ENCODE measurements at places on chromosomes 11 and 22. TPM values are rescaled to one million over a fixed set of nuclear protein-coding genes. Genes with fewer than 3 reads are reported as not detected.

The LDLRAD3 gene
- total RNA-seq, result 9.4 TPM

The PAX6 gene
- total RNA-seq, result 0.10 TPM

The TRIM29 gene
- 206 TPM for total RNA-seq

DNA sequence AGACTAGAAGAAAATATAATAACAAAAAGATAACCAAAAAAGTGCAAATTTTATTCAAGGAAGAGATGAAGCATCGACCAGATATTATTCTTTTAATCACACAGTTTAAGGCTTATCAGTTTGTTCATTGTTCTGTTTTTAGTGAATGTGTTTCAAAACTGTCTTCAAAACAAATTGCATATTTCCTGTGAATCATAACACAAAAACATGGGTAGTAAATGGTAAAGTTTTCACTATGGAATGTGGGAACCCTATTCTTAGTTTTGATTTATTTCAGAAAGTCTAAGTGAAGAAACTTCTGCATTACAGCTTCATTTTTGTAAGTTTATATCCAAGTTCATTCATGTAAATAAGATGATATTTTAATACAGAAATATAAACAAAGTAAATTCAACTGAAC, 207.6 kb upstream of the LUZP2 start:
- DNase-seq, result no peak

DNA sequence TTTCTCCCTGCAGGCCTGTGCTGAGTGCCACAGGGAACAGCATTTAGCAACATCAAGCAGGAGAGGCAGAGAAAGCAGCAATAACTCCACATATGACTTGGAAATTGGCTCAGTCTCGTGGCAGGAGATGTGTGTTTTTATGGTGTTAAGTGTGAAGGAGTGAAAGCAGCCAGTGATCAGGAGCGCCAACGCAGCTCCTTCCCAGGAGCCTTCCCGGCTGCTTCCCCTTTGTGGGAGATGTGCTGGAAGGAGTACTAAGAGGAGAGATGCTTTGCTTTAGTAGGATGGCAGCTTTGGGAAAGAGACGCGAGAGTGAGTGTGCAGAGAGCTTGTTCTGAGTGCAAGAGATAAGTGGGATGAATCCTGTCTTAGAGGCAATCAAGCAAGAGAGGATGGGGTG, 54.7 kb upstream of the KIRREL3 start:
- DNase-seq, result no peak

- DNase-seq, result no peak
Observed at GRCh38 chr22:16806401-16806800, 18.8 kb downstream of the XKR3 start.

The TMEM45B gene
- total RNA-seq, result 7.6 TPM
